T-helper 17 cell (primary cell): ENCODE measurements at places on chromosomes 2 and 18. TPM values are rescaled to one million over a fixed set of nuclear protein-coding genes. Genes with fewer than 3 reads are reported as not detected.

DNA sequence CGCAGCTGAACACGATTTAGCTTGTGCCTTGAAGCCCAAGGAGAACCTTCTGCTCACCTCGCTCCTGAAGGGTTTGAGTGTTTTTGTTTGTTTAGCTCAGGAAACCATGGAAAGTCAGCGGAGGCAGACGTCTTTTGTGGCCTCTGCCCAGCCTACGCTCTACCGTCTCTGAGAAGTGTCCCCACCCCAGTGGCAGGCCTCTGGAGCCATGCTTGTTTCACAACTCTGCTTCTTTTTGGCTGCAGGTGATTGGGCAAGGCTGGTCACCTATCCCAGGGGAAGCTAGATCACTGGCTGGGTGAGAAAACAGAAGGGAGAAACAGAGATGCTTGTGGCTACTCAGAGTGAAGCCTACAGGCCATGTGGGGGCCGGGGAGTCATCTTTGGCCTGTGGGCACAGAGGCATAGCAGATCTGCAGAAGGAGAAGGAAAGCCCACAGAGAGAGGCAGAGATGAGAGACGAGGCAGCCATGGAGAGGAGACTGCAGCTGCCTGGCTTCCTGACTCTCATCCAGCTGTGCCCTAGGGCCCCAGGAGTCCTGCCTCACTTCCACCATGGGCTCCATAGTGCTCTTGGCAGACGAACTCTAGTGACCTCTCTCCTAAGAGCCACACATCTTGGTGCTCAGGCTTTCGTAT, 50.1 kb downstream of the CIB4 start:
- DNase-seq = no peak

Gene MRPL53
- total RNA-seq = 31.4 TPM

Gene BARD1
- total RNA-seq = 11.1 TPM

GRCh38 chr2:227472265-227473121, 537 bp downstream of the AGFG1 start:
- DNase-seq = peak; percentile 26

Gene COL5A2
- 0.18 TPM for total RNA-seq

Gene RETREG2
- 81.4 TPM for total RNA-seq

Gene TGFA
- total RNA-seq = 3.8 TPM

Gene MYOM1
- total RNA-seq = 0.92 TPM

Gene KLHL41
- not detected for total RNA-seq

DNA sequence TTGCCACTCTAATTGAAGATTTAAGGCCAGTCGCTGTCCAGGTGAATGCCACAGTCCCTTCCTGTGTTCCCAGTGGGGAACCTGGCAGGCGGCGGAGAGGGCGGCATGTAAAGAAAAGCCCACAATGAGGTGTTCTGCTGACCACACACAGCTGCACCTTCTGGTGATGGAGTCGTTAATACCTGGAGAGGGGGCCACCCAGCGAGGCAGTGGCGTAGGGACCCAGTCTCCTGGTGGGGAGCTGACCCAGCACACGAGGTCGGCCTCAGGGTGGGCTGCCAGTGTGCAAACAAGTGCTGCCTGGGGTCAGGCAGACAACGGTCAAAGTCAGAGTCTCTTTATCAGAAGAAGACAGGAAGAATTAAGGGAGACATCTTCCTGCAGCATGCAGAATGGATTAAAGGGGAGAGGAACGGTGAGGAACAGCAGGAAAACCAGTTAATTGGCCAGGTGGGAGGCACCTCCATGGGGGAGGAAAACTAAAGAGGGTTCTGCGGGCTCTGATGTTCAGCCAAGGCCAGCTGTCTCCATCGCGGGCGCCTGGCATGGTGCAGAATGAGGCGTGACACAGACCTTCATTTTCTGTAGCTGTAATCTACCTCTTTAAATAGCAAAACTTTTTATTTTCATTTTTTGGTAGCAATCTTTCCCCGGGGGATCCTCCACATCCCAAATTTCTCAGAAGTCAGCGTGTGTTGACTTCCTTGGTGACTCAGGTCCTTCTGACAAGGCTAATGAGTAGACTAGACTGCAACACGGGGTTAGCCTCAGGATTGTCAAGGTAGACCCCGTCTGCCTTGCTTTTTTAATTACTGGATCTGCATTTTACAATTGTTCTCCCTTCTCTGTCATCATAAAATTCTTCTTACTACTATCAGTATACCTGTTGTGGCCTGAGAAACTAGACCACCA, 78.3 kb downstream of the SMAD7 start:
- DNase-seq = no peak

DNA sequence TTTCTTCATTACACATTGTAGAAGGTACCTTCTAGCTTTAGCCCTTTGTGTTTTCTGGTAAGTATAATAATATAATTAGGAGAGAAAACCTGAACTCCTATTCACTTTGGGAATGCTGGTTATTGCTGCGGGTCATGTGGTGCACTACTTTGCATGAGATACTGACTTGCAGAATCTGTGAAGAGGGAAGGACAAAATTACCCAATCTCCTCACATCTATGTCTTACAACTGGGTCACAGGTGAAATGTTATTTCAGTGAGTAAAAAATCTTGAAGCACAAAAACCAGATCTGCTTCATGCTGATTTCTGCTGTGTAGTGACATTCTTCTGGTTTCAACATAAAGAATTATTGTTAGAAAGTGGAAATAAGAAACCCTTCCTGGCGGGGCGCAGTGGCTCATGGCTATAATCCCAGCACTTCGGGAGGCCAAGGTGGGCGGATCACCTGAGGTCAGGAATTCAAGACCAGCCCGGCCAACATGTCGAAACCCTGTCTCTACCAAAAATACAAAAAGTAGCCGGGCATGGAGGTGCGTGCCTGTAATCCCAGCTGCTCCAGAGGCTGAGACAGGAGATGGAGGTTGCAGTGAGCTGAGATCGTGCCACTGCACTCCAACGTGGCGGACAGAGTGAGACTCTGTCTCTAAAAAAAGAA, 211.0 kb upstream of the REG3G start:
- DNase-seq = no peak

GRCh38 chr2:74744731-74745515, 89.0 kb upstream of the HK2 start:
- no peak for DNase-seq

Gene STARD6
- not detected for total RNA-seq

GRCh38 chr2:13115643-13116042, 398.9 kb downstream of the TRIB2 start:
- DNase-seq = no peak

DNA sequence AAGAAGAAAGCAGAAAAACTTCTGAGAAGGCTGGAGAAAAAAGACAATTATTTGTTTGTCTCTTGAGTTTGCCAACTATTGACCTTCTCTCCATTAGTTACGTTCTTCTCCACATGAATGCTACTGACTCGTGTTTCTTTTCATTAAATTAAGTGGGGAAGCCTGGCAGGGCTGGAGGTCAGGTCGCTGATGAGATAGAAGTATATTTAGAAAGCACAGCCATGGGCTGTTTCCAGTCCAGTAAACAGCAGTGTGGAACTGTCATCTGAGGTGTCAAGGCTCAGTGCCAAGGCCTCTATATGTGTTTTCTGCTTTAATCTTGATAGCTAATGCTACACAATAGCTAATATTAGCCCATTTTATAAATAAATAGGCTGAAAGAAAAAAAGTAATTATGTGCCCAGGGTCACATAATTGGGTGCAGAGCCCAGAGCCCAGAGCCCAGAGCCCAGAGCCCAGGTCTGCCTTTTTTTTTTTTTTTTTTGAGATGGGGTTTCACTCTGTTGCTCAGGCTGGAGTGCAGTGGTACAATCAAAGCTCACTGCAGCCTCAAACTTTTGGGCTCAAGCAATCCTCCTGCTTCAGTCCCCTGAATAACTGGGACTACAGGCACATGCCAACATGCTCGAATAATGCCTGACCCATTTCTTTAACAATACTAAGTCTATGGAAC, 6.3 kb downstream of the MSGN1 start:
- no peak for DNase-seq

GRCh38 chr2:230955163-230955737, 30.2 kb upstream of the GPR55 start:
- DNase-seq = no peak

DNA sequence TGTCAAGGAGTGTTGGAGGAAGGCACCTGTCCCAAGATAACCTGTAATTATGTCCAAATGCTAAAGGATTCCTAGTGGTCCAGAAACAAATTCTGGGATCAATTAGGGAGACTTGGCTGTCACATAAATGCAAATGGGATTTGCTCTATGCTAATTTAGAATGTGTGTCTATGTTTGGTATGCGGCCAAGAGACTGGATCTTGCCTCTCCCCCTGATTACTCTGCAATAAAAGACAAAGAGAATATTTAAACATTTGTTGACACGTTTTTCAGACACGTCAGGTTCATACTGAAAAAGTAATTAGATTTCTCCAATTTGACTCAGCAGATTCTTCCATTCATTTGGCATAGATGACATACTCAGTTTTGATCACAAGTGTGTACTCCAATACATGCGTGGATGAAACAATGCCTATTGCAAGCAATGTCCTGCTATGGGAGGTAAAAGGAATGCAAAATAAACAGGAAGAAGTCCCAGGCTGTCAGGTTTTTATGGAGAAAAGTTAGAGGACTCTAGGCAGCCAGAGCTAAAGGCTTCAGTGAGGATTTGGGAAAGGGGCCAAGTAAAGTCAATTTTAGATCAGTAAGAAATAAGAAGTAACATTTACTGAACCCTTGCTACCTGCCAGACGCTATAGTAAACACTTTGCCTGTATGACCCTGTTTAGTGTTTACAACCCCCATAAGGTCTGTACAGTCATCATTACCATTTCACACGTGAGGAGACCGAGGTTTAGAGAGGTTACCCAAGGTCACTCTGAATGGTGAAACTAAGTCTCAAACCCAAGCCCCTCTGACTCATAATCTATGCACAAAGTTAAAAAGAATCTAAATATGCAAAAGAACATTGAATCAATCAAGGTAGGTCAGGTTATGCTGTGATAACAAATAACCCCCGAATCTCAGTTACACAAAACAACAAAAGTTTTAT, 7.8 kb downstream of the ANTXR1 start:
- DNase-seq = no peak

DNA sequence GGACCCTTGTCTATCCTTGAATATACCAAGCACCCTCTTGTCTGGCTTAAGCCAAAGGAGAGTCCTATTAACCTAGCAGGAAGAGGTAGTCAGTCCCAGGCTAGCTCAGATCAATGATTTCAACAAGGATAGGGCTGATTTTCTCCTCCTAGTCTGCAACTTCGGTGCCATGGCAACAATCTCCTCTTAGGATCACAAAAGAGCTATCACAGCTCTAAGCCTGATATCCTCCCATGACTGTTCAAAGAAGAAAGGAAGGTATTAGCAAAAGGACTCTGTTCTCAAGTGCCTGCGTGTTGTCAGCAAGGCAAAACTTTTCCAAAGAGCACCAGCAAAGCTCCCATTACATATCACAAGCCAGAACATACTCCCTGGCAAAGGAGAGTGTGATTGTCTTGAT, 58.7 kb upstream of the DDX18 start:
- DNase-seq = no peak

Gene HOXD4
- total RNA-seq = not detected

Gene TMEFF2
- not detected for total RNA-seq

GRCh38 chr2:164073101-164074074, 337.6 kb upstream of the FIGN start:
- DNase-seq = no peak

GRCh38 chr18:35174093-35174731, 66.6 kb upstream of the ZNF397 start:
- no peak for DNase-seq

DNA sequence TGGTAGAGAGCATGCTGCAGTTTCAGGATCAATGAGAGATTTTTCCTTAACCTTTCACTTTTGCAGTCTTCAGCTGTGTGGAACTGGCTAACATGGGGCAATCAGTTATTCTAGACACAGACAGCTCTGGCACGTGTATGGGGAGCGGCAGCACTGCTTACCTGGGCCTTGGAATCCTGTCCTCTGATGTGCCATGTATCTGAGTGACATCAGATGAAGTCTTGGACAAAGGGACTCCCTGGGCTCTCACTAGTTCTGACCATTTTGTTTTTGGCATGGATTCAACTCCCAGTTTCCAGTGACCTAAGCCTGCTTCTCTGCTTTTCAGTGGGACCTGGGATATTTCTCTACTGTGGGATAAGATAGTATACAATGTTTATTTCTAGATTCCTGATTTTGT, 54.3 kb downstream of the RNF144A start:
- no peak for DNase-seq

DNA sequence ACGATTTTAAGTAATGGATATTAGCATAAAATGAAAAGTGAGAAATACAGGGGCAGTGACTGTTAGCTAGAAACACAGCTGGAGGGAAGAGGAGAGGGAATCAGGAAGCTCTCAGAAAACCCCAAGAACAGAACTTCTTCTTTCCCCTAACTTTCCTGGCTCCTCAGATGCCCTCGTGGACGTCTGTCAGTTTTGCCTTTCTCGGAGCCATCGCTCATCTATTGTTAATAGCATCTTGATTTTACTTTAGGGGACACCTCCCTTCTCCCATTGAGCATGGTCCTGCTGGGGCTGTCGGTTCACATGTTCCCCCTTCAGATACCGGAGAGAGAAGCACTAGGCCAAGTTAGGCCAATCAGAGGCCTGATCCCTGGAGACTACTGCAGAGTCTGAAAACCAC, 2.3 kb upstream of the PLEK start:
- no peak for DNase-seq

GRCh38 chr18:62418258-62418657, 93.1 kb downstream of the TNFRSF11A start:
- no peak for DNase-seq

DNA sequence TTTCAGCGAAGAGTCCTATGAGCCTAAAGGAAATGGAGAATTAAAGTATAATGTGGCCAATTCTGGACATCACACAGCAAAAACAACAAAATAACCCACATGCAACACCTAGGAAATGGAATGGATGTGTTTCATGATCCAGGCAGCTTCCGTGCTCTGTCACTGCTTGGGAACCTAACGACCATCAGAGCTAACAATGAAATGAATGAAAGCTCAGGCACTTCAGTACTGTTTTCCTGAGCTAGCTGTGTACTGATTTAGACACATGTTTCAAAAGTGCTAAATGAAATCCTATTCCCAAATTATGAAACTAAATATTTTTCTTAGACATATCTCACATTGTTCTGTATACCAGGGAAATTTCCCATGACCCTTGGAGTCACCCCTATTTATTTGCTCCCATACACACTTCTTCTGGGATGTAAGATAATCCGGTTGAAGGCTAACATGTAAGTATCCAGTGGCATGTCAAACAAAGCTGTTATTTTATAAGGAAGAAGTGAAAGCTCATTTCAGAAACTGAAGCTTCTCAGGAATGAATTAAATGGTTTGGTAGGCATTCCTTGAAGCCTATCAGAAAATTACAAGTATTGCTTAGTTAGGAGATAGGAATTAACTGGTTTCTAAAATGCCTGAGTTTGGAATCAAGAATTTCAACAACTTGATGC, 108.5 kb upstream of the RND3 start:
- DNase-seq = no peak

Gene GPR75
- 2.7 TPM for total RNA-seq

DNA sequence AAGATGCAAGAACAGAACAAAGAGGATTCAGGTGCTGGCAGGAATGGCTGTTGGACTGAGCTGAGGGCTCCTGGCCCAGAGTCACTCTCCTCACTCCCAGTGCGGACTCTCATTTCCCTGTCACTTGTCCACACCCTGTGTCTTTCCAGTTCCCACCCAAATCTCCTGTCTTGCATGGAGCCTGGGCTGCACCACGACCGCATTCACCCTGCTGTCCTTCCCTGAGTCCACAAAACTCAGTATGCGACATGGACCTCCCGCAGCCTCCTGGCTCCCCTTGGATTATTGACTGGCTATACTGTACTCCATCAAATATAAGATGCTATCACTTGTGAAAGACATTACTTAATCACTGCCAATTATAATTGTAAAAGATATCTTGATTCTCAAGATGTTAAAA, 2.5 kb upstream of the ITM2C start:
- DNase-seq = no peak
